ENCODE measurements at places on chromosomes 4 and X.

DNA sequence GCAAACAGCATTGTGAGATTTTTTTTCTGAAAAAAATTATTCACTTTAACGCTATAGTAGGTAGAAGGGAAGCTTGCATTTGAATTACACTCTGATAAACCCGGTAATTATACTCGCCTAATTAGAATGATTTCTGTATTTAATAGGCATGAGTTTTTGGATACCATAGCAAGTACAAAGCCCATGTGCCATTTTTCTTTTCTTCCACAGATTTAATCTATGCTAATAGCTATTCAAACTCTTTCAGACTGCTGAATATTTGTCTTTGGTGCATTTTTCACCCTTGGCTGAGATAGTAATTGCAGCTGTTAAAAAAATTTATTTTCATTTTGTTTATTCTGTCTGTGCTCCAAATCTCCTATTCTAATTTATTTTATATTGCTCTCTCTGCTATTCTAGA is 113.0 kb downstream of the EGF start:
- DNase-seq, result no peak

DNA sequence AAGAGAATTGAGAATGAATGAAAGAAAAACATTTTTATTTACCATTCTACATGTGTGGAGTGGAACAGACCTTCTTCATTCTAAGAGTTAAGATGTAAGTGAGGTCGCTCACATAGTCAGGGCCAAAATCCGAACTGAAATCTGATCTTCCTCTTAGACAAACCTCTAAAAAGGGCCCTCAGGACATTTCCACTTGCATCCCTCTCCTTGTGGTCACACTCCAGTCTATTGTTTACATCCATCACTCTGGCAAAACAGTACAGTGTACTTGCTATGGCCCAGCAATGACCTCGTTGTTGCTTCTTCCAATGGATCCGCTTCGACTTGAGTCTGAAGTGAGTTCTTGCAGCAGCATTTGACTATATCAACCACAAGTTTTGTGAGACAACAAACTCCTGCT is 54.2 kb downstream of the MOSPD2 start:
- DNase-seq, result no peak

- no peak for DNase-seq
Observed at GRCh38 chr4:121988950-121989349, 37.1 kb upstream of the TRPC3 start.

GRCh38 chr4:75069493-75070074 is 136.7 kb downstream of the PARM1 start:
- no peak for DNase-seq

GRCh38 chr4:125789023-125789422 is 474.3 kb downstream of the FAT4 start:
- DNase-seq, result no peak

- DNase-seq, result no peak
Observed at GRCh38 chrX:148542481-148543255, 42.3 kb downstream of the AFF2 start.

DNA sequence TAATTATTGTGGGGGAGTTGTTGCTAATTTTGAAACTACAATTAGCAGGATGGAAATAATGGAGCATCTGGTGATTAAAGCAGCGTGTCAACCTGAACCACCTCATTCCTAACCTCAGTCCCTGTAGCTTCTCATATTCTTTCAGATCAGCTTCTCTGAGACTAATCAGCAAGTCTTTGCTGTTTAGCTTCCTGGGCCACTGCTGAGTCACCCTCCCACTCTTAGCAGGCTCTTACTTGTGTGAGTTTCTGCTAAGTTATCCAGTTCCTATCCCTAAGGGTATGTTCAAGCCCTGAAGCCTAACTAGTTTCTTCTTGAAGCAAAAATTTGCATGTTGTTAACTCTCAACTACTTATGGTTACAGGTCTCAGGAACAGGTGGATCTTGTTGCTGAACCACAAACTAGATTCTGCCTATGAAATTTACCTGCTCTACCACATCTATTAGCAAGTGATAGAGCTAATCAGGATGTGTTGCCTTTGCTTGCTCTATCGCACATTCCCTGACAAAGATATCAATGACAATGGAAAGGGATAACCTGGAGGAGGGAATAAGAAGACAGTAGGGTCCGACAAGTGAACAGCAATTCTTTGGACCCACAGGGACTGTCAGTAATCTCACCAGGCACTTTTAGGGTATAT is 134.2 kb downstream of the EIF4E start:
- DNase-seq, result peak; percentile 42

DNA sequence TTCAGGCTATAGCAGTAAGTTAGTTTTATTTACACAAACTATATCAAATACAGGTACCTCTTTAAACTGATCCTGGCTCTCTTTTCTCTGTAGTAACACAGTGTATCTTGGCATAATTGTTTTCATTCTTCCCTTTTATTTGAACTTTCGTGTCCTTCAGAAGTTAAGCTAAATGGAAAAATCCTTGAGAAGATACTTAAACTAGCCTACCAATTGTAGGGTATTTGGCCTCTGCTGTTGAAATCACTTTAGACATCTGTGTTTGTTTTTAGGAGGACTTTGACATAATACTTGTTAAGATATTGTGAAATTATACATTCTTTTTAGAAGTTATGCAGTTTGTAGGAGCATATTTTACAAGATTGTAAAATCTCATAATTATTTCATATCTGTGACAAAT is 90.3 kb upstream of the GK2 start:
- no peak for DNase-seq

DNA sequence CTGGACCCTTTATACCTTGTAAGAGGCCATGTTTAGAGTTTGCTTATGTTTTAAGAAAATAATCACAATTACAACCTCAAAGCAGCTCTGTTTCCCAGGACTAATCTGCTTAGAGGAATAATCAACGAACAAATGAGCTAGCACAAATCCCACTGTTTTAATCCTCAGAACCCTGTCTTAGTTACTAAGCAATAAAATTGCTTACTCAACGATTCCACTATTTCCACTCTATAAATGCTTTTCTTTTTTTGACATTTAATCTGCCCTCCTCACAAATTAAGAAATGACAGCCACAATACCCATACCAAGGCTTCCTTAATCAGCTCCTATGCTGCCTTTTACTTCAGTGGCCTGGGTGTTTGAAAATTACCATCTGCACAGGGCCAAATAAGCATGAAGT is 48.8 kb downstream of the FAM120C start:
- no peak for DNase-seq

GRCh38 chr4:122662701-122663100 is 41.8 kb upstream of the IL21 start:
- no peak for DNase-seq

GRCh38 chrX:11558972-11559371 is 106.7 kb downstream of the ARHGAP6 start:
- peak; percentile 43 for DNase-seq

- DNase-seq, result no peak
Observed at GRCh38 chrX:138885886-138886285, 174.4 kb upstream of the FGF13 start.

GRCh38 chrX:19194285-19195242 is 72.3 kb upstream of the ADGRG2 start:
- DNase-seq, result no peak

- no peak for DNase-seq
Observed at GRCh38 chr4:3413675-3414420, 27.9 kb upstream of the HGFAC start.

- no peak for DNase-seq
Observed at GRCh38 chr4:138910914-138911336, 104.7 kb upstream of the NOCT start.

DNA sequence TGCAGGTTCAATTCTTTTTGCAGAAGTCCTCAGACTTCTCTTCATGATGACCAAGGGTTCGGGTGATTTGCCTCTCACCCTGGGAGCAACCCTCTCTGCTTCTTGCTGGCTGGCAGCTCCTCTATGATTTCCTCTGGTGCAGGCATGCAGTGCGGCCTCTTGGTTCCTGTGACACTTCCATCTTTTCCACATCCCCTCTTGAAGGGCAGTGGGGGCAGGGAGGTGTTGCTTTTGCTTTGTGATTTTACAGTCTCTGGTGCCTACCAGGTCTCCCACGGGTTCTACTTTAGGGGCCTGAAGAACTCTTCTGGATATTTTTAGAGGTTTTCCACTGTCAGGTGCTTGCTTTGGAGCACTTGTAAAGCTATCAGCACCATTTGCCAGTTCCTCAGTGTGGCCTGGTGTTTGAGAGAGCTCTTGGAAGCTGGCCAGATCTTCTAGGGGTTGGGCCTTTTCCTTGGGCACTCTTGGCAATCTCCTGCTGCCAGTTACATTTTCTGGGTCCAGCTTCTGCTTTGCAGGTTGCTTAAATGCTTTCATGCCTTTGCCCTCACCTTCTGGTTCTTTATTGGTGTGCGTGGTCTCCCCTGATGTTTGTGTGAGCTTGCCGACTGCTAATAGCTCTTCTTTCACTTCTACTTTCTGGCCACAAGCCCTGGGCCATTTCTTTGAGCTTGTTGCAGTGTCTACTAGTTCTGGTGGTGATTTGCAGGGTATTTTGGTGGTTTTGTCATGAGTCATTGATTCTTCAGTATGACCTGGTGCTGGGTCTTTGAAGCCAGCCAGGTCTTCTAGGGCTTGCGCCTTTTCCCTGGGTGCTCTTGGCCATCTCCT is 11.5 kb upstream of the CHST7 start:
- DNase-seq, result no peak

- no peak for DNase-seq
Observed at GRCh38 chr4:78079726-78080430, 22.8 kb downstream of the FRAS1 start.

- no peak for DNase-seq
Observed at GRCh38 chr4:140252141-140252741, 98.3 kb upstream of the MAML3 start.

- DNase-seq, result no peak
Observed at GRCh38 chrX:48827654-48827968, 1.3 kb downstream of the ERAS start.

GRCh38 chr4:48307528-48307927 is 33.8 kb upstream of the SLAIN2 start:
- no peak for DNase-seq

GRCh38 chr4:48138936-48139335 is 4.9 kb upstream of the TXK start:
- DNase-seq, result no peak

GRCh38 chr4:98720871-98721480 is 62.6 kb upstream of the TSPAN5 start:
- no peak for DNase-seq

DNA sequence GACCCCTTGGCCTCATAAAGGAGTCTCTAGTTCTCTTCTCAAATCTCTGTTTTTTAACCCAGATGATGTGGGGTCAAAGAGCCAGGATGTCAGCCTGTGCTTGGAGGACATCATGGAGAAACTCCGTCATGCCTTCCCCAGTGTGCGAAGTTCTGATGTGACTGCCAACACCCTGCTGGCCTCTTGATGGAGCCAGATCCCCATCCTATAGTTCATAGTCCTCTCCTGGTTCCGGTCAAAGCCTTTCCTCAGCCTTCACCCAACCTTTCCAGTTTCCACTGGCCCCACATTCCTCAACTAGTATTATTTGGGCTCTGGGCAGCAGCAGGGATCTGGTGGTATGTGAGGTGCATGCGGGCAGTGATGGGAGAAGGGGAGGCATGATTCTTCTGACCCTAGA is 30.7 kb downstream of the TAF7L start:
- DNase-seq, result no peak

DNA sequence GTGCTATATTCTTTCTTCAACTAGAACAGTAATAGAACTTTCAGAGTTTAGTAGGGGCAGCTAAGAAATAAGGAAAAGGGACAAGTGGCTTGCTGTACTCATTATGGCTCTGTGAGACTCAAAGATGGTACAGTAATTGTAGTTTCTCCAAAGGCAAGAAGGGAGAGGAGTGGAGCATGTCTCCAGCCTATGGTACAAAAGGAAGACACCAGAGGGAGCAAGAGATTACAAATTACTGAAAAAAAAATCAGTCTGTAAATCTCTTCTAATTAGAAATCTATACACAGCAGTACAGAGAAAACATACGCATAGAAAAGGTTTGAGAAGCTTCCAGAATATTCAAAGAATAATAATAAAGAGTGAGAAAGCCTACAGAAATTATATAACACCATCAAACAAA is 61.4 kb downstream of the KLHL4 start:
- no peak for DNase-seq

GRCh38 chr4:124931050-124931449 is 218.5 kb upstream of the ANKRD50 start:
- no peak for DNase-seq

DNA sequence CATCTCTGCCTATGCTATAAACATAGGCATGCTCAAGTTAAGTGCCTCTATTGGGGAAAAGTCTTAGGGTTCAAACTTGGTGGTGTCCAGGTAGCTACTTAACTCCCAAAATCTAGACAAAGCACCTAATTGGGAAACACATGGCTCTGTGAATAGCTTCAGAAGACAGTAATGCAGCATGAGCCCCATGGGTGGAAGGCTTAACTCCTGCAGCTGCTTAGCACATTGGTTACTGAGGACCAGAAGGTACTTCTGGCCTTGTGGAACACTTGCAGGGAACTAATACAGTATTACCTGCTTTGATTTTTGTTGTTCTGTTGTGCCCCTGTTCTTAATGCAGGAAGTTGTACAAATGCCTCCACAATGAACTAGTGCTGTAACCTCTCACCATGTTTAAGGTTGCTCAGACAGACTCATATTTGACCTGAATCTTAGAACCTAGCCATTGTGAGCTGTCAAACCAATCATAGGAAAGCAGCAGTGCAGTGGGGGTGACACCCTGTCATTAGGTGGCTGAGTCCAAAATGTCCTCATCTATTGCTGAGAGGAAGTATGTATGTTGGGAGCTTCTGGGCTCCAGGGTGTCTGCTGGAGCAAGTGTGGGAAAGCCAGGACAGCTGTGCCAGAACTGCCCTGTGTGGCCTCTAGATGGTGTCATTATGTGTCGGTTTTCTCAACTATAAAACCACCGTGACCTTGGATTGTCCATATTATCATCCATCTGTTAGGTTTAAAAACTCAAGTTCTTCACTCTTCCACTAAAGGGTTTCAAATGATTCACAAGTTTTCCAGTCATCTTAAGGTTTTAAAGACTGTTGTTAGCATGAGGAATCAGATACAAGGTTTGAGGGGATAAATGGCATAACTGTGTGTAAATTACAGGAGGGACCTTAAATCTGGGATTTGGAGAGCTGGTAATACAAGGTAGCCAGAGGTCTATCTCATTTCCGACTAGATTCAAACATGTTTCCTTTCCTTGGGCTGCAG is 69.9 kb upstream of the WDR1 start:
- no peak for DNase-seq

GRCh38 chr4:112511093-112511802 is 4.7 kb downstream of the NEUROG2 start:
- peak; percentile 7 for DNase-seq

- DNase-seq, result no peak
Observed at GRCh38 chr4:42101446-42101975, 50.9 kb downstream of the BEND4 start.

- peak; percentile 53 for DNase-seq
Observed at GRCh38 chr4:123599920-123600810, 203.6 kb downstream of the SPRY1 start.

DNA sequence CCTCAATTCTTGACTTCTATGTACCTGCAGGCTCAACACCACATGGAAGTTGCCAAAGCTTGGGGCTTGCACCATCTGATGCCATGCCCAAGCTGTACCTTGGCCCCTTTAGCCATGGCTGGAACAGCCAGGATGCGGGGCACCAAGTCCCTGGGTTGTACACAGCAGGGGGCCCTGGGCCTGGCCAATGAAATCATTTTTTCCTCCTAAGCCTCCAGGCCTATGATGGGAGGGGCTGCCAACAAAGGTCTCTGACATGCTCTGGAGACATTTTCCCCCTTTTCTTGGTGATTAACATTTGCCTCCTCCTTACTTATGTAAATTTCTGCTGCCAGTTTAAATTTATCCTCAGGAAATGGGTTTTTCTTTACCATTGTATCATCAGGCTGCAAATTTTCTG is 1428.1 kb downstream of the C4orf33 start:
- DNase-seq, result no peak

GRCh38 chrX:48569958-48570357 is 4.3 kb upstream of the RBM3 start:
- DNase-seq, result no peak

All from stimulated activated naive CD8-positive, alpha-beta T cell treated with anti-CD3 and anti-CD28 coated beads, Interleukin-15, Interleukin-2, amounts not matched to agents 100 U/mL and 50 U/mL, for 24 hours (primary cell).